ENCODE measurements at places on chromosomes 2 and 18.

DNA sequence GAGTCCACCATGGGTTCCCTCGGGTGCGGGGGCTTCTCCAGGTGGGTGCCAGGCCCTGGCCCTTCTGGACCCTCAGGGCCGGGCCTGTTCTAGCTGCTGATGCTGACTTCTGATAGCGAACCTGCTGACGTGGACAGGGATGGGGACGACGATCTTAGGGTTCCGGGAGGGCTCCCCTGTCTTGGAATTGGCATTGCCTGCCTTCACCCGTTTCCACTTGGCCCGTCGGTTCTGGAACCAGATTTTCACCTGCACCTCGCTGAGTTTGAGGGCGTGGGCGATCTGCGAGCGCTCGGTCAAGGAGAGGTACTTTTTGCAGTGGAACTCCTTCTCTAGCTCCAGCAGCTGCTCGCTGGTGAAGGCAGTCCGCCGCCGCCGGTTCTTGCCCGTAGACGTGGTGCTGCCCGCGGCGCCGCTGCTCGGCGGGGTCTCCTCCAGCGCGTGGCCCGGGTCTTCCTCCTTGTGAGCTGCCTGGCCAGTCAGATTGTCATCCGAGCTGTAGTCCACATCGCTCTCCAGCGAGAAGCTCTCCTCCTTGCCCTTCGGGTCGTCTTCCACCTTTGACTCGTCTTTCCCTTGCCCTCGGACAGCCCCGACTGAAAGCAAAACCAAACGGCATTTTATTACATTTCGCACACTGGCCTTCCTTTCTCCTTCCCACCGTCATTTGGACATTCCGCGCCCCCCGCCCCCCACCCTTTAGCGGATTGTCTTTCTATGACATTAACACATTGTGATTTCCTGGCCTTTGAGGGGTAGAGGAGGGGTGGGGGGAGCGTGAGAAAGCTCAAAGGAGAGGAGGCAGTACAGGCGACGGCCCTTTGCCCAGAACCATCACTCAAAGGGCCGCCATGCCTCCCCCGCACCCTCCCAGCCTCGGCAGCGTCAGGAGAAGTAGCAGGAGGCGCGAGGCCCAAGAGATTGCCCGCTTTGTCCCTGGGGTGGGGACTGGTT, 2.1 kb downstream of the GBX2 start:
- DNase-seq, result no peak

- no peak for DNase-seq
Observed at GRCh38 chr2:191296083-191297006, 51.1 kb downstream of the MYO1B start.

GRCh38 chr2:200131307-200131706, 175.2 kb upstream of the SPATS2L start:
- DNase-seq, result no peak

DNA sequence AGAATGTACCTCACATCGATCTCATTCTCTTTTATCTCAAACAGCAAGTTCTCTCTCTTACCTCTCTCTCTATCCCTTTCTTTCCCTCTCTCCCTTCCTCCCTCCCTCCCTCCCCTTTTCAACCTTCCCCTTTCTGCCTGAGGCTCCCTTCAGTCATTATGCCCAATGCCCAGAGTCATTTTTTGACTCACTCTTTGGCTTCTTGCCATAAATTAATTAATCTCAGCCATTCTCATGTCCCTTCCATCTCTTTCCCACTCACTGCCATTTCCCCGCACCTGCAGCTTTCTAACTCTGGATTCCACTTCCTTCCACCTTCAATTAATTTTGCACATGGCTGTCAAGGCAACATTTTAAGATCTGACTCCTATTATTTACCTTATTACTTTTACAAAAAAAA, 60.1 kb downstream of the EVA1A start:
- DNase-seq, result no peak

- DNase-seq, result no peak
Observed at GRCh38 chr2:6482256-6482655, 383.5 kb downstream of the CMPK2 start.

GRCh38 chr18:39350945-39351344, 1785.3 kb upstream of the CELF4 start:
- DNase-seq, result no peak

DNA sequence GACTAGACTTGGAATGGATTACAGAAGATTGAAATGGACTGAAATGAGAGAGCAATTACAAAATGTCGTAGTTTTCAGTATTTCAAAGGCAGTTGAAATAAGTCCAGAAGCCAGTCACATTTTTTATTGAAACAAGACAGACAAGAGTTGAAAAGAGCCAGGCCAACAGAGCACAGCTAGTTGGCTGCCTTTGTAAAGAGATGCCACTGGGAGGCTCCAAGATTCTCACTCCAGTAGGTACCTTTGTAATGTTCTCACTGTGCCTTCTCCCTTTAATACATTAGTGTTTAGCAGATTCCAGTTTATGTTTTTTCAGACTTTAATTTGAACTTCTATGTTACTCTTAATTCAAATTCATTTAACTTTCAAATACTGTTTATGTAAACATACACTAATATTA, 234.8 kb downstream of the DSEL start:
- no peak for DNase-seq

DNA sequence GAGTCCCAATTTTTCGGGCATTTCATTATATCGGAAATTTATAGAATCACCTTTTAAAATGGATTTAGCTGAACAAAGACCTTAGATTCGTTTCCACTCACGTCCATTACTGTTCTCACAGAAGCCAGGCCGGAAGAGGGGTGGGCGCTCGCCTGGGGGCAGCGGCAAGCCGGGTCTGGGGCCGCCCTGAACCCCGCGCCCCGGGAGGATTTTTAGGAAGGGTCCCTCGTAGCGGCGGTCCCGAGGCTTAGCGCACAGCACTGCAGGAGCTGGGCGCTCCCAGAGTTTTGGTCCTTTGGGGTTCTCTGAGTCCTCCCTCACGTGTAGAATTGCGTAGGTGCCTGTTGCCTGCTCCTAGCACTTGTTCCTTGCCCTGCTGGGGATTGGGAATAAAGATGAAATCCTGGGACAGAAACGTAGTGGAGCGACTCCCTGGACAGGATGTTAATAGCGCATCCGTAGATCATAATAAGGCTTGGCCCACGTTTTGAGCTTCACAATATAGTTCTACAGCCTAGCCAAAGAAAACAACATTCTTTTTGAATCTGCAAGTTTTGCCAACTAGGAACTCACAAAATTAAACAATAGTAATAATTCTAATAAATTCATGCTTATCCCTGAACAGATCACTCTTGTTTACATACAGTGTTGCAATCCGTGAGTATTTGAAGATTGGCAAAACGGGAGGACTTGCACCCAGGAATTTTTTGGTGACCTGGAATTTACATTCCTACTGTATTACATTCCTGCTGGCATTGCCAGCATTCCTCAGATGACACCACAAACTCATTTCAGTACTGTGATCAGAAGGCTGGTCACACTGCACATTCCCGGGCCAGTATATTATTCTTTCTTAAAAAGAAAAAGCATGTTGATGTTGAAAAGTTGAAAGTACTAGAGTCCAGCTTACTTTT, 875 bp downstream of the C18orf63 start:
- DNase-seq, result no peak

- no peak for DNase-seq
Observed at GRCh38 chr2:167275046-167275445, 386.8 kb downstream of the XIRP2 start.

GRCh38 chr2:30233271-30234009, 2.1 kb downstream of the LBH start:
- DNase-seq, result peak; percentile 57

DNA sequence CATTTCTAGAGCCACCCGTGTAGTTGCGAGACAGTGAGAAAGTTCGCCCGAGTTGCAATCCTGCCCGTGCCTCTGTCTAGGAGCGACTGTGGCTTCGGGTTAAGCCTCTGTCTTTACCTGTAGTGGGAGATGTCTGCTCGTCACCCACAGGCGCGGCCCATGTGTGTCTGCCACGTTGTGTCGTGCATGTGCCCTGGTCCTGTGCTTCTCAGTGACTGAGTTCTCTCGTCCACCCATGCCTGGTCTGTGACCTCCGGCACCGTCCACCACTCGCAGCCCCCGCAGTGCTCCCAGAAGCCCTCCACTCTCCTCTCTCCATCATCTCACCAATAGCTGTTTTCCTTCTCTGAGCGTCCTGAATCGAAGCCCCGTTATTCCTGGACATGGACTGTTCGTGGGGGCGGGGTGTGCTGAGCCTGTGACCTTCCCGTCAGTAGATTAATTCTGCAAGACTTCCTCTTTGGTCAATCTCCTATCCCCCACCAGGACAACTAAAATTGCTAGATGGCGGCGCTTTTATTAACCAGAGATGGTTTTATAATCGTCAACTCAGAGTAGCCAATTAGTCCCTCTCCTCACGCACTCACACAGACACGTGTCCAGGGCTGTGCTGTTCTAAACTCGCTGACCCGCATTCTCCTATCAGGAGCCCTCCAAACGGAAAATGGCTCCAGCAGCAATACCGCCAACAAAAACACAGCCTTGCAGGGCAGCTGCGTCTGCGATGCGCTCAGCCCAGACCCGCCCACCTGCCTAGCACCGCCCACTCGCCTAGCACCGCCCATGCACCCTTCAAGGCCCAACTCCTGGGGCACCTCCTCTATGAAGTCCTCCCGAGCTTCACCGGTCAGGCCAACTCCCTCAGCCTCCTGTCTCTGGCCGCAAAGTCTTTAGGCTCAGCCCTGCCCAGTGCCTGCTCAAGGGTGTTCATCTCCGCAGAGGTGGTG, 119.4 kb downstream of the TWIST2 start:
- DNase-seq, result no peak

GRCh38 chr2:104901037-104901881, 47.3 kb downstream of the POU3F3 start:
- DNase-seq, result no peak

DNA sequence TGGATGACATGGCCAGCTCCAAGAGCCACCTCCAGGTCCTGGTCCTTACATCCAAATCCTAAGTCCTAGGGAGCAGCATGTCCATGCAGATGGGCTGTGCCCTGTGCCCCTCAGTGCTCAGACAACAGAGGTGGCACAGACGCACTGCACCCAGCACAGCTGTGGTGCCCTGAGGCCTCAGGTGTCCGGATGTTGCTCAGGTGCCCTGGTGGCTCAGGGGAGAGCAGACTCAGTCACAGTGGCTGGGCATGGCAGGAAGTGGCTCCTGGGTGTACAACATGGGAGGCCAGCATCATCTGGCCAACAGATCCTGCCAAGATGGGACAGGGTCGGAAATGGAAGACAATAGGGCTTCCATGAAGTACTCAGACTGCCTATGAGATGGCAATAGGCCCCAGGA, 50.1 kb downstream of the TIMM21 start:
- DNase-seq, result no peak

DNA sequence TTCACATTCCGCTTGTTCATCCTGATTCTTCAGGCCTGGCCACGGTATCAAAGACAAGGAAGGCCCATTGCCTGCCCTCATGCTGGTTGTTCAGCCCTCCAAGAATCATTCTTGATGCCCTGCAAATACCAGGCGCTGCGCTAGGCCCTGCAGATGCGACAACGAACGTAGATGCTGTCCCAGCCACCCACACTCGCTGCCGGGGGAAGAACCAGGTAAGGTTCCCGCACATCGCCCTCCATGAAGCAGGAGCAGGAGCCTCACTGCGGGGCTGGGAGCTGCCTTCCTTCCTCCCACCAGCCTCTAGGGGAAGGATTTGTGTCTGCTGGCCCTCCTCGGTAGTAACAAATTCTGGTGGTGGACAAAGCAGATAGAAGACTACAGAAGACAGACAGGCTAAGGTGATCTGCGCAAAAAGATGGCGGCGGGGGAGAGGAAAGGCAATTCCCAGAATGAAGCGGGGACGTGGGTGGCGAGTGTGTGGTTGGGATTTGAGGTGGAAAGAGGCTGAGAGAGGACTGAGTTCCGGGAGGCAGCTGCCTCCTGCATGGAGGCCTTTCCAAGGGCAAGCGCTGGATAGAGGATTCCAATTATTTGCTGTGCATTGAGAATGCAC, 19.8 kb upstream of the GPR55 start:
- no peak for DNase-seq

DNA sequence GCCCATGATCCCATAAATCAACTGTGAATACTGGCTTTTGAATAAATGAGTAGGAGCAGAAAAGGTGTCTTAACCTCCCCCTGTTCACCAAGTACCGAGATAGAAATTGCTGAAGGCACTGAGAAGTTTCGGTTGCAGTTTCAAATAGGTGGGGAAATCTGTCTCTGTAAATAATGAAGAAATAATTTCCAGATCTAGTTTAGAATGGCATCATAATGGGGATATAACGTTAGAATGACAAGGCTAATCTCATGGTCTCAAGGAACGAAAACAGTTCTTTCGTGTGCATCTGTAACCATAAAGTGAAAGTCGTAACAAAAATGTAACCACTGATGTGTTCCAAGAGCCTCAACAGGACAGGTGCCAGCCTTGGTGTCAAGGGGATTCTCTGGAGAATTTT, 49.9 kb upstream of the TMEM18 start:
- no peak for DNase-seq

DNA sequence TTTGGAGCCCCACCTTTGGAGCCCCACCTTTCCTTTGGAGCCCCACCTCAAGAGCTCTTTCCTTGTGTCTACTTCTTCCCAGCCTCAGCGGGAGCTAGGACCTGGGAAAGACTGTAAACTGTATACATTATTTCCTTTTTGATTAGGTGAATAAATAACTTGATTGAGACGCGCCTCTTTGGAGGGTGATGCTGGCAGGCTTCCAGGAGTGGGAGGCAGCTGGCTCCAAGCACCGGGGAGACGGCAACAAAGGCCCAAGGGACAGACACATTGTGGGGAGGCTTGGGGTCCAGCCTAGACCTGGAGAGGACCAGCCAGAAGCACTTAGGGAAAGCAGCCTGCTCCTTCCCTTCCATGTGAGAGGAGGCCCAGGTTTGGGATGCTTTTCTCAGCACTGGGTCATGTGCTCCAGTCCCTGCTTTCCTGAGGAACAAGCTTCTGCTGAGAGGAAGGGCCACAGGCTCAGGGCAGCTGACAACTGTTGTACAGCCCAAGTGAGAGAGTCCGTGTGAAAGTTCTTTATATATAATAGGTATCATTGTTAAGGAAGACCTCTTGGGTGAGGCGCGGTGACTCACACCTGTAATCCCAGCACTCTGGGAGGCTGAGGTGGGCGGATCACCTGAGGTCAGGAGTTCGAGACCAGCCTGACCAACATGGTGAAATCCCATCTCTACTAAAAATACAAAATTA, 297.2 kb upstream of the SLC14A2 start:
- no peak for DNase-seq

GRCh38 chr2:191593622-191594385, 84.1 kb upstream of the NABP1 start:
- DNase-seq, result no peak

DNA sequence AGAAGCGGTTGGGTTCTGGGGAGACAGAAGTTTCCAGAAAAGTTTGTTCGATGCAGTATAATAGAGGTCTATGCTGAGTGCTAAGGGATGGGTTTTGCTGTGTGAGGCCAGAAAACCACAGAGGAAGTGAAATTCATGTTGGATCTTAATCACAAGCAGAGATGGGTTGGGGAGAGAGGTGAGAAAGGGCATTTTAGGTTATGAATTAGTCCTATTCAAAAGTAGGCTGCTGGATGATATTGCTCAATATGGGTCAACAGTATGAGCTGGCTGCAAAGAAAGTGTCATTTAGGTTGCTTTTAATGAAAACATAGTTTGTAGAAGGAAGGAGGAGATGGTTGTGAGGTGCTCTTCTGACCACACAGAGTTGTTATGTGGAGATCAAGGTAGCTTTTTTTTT, 118.8 kb upstream of the LHCGR start:
- DNase-seq, result no peak

GRCh38 chr2:56537756-56538155, 354.0 kb downstream of the CCDC85A start:
- DNase-seq, result no peak

GRCh38 chr2:129923265-129924091, 56.0 kb upstream of the RAB6C start:
- peak; percentile 35 for DNase-seq

GRCh38 chr2:169819106-169819505, 5.6 kb downstream of the METTL5 start:
- no peak for DNase-seq

All from hematopoietic multipotent progenitor cell treated with erythropoietin and hydrocortisone succinate and interleukin-3 and kit ligand, for 17 days (in vitro differentiated cells).